ENCODE measurements at places on chromosomes 2 and 18.
A peak's percentile ranks its signal among the peaks of the same experiment; 100 is the strongest.

GRCh38 chr2:185137700-185138099 is 539.4 kb downstream of the ZNF804A start:
- DNase-seq = no peak

DNA sequence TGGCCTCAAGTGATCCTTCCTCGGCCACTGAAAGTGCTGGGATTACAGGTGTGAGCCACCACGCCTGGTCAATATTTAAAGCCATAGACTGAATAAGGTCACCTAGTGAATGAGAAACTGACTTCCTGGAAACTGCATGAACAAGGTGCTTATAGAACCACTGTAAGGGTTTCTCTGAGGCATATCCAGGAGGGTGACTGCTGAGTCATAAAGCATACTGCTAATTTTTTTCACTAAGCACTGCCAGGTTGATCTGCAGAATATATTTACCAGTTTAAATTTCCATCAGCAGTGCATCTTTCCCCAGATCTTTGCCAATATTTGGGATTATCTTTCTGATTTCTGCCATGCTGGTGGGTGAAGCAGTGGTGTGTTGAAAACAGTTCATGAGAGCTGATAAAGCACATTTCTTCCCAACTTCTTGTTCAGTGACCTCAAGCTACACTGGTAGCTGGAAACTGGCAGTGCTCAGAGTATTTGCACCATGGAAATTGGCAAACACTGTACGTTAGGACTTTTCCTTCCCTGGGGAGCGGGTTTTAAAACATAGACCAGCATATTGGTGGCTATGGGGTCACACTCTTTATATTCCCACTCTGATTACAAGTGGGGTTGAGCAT is 4.2 kb upstream of the CLIP4 start:
- DNase-seq = no peak

DNA sequence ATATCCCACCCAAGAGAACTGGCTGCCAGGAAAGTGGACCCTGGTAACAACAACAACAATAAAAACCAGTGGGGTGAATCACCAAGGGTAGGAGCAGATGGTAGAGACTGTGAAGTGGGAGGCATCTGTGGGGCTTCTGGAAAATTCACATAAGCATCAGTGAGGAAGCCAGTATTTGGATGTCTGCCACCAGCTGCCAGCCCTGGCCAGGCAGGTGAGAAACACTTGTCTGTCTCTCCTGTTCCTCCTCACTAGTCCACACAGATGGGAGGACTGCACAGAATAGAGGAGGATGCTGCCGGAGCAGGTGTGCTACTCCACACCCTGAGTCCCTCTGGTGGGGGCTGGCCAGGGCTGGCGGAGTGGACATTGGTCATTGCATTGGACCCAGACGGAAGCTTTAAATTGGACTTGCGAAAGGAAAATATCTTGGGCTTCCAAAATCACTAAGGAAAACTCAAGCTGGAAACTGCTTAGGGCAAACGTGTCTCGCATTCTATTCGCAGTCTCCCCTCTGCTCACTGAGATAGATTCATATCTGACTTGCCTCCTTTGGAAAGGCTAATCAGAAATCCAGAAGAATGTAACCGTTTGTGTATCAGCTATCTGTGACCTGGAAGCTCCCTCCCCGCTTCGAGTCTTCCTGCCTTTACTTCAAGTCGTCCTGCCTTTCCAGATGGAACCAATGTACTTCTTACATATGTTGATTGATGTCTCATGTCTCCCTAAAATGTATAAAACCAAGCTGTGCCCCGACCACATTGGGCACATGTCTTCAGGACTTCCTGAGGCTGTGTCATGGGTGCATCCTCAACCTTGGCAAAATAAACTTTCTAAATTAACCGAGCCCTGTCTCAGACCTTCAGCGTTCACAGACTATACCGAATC is 69.1 kb downstream of the NAB1 start:
- DNase-seq = no peak

- DNase-seq = no peak
These were observed 10.5 kb downstream of the CTDP1 start for GRCh38 chr18:79690071-79690470.

GRCh38 chr2:28956890-28957289 is 24.2 kb upstream of the TOGARAM2 start:
- no peak for DNase-seq

GRCh38 chr2:231351648-231352047 is 43.9 kb upstream of the B3GNT7 start:
- no peak for DNase-seq

- peak; percentile 7 for DNase-seq
These were observed 44.9 kb downstream of the TMEM37 start for GRCh38 chr2:119476301-119477112.

GRCh38 chr2:189836644-189837043 is 52.4 kb downstream of the PMS1 start:
- no peak for DNase-seq

DNA sequence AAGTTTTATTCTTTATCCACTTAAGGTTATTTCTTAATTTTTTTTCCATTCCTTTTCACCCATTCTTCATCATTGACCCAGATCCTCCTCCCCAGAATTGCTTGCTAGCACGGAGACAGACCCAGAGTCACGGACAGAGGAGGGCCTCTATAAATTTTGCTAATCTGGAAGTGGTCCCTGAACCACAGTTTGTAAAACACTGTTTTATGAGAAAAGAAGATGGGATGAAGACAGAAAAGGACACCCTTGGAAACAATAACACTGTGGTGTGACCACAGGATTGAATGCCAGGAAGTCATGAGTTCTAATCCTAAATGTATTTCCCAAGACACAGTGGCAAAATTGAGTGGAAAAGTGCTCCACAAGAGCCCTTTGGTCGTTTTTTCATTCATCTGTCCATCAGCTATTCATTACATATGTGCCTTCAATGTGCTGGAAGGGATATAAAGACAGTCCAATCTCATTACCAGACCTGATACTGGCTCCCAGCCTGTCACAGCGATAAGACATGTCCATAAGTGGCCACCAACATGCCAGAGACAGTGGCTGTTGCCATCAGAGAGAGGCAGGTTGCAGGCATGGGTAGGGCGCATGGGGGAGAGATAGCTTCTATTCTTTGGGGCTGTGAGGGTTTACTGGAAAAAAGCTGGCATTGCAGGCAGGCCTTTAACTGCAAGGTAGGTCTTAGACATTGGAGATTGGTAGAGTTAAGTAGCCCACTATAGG is 175.2 kb upstream of the ALPP start:
- no peak for DNase-seq

- DNase-seq = no peak
These were observed 45.8 kb upstream of the OTOF start for GRCh38 chr2:26523750-26524149.

DNA sequence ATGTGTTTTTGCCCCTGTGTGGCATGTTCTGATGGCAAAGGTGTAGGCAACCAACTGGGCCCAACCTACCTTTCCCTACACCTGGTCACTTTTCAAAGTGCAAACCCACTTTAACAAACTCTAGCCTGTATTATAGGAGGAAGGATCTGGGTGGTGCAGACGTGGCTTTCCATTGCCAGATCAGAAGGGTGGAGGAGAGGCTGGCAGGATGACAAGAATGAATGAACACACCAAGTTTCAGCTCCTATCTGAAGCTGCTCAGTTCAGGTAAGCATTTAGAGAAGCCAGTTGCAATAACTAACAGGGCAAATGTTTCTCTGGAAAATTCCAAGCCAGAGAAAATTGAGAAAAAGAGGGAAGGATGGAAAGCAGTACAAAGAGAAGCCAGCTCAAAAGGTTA is 707 bp upstream of the SERPINB7 start:
- no peak for DNase-seq

DNA sequence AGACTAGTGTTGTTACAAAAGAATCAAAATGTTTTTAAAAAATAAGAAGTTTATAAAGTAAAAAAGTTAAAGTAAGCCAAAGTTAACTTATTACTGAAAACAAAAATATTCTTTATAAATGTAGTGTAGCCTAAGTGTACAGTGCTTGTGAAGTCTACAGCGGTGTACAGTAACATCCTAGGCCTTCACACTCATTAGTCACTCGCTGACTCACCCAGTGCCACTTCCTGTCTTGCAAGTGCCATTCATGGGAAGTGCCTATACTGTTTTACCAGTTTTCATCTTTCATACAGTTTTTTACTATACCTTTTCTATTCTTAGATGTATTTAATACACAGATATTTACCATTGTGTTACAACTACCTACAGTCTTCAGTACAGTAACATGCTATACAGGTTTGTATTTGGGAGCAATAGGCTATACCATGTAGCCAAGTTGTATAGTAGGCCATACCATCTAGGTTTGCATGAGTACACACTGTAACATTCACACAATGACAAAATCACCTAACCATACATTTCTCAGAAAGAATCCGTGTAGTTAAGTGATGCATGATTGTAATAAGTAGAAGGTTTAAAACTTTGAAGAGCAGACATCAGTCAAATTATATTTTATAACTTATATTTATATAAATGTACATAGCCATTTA is 13.4 kb downstream of the SERPINB7 start:
- peak; percentile 29 for DNase-seq

DNA sequence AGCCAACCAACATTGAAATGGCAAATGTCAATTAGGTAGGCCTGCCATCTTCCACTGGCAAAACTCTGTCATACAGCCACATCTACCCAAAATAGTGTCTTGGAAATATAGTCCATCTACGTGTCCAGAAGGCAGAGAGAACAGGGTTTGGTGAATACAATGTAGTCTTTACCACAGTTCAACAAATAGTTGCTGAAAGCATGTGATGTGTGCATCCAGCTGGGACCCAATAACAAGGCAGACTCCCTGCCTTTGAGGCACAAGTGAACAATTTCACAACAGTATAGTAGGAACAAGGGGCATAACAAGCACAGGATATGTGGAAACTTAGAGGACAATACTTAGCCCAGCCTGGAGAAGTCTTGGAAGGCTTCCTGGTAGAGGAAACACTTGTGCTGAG is 72.6 kb downstream of the EVA1A start:
- DNase-seq = no peak

- DNase-seq = no peak
These were observed 439.7 kb downstream of the RND3 start for GRCh38 chr2:150047620-150048222.

GRCh38 chr18:22293417-22293816 is 124.0 kb downstream of the GATA6 start:
- DNase-seq = no peak

GRCh38 chr2:128566671-128567070 is 248.0 kb upstream of the HS6ST1 start:
- no peak for DNase-seq

GRCh38 chr2:113137827-113138226 is 10.4 kb downstream of the IL1RN start:
- DNase-seq = no peak

- no peak for DNase-seq
These were observed 11.3 kb upstream of the FSHR start for GRCh38 chr2:49165662-49166061.

GRCh38 chr2:10036095-10036884 is 7.1 kb upstream of the KLF11 start:
- DNase-seq = no peak

GRCh38 chr2:125643128-125643527 is 1012.8 kb upstream of the GYPC start:
- no peak for DNase-seq

DNA sequence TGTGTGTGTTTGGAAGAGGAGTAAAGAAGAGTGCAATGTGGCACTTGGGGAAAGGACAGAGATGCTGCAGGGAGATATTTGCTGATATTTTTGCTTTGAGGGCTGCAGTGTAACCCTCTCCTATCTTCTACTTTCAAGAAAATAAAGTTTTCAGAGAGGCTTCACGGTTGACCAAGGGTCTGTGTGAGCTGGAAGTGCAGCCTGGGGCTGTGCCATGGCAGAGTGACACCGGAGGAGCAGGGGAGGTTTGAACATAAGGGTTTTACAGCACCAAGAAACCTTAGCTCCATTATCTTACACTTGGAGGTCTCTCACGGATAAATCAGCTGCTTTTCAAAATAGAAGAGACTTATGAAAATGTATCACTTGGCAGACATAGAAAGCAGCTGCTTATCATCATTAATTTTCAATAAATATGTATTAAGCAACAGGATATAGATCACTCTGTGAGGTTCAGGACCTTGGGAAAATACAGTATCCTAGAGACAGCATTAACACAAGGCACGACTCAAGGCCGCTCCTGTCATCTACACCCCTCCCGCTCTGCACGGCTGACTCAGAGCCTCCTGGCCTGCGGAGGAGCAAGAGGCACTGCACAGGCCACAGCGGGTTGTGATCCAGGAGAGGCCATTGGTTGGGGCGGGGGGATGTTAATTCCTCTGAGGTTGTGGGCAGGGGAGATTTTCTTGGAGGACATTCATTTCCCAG is 127.8 kb downstream of the COPS8 start:
- no peak for DNase-seq

DNA sequence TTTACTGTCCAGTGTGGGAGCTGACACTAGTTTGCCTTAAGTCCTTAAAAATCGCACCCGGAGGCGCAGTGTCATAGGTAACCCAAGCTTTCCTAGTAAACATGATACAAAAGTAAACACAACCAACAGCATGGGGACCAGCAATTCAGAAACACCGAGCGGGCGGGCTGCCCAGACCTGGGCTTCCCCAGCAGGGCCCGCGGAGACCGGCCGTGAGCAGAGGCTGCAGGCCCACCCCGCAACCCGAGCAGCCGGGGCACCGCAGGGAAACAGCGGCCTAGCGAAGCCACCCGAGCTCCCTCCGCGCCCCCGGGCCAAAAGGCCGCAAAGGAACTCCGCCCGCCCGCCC is 296 bp downstream of the TTC21B start:
- DNase-seq = no peak

- no peak for DNase-seq
These were observed 153.7 kb downstream of the SOX11 start for GRCh38 chr2:5845798-5846330.

GRCh38 chr2:190862571-190862991 is 18.0 kb upstream of the GLS start:
- no peak for DNase-seq

All from stimulated activated CD4-positive, alpha-beta T cell treated with anti-CD3 and anti-CD28 coated beads, TNF-alpha, amount 100 ng/mL, for 48 hours (primary cell).